Stimulated activated CD4-positive, alpha-beta T cell treated with anti-CD3 and anti-CD28 coated beads, Interleukin-4, amount 100 ng/mL, for 4 hours (primary cell): ENCODE measurements at places on chromosomes 2 and 18.

- DNase-seq = no peak
Observed at GRCh38 chr2:80778704-80779103, 474.2 kb upstream of the LRRTM1 start.

DNA sequence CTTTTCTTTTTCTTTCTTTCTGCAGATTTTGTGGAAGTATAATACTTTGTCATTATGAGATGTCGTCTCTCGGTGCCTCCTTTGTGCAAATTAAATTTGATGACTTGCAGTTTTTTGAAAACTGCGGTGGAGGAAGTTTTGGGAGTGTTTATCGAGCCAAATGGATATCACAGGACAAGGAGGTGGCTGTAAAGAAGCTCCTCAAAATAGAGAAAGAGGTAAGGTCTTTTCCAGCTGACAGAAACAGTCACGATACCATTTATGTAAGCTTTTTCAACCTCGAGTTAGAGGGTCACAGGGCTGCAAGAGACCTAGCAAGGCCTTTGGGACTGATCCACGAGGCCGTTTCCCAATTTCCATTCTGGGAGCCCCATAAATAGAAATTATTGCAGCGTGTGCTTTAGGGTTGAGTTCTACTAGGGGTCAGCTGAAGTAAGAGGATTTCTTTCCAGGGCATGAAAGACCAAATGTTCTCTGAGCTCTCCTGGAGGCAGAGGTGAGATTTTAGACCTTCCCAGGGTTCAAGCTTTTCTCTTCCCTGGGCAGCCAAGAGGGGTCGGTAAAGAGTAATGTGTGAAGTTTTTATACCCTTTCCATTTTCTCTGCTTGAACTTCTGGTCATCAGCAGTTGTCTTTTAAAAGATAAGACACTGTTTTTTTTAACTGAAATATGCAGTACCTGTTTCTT, 15.5 kb downstream of the MAP3K20 start:
- no peak for DNase-seq

DNA sequence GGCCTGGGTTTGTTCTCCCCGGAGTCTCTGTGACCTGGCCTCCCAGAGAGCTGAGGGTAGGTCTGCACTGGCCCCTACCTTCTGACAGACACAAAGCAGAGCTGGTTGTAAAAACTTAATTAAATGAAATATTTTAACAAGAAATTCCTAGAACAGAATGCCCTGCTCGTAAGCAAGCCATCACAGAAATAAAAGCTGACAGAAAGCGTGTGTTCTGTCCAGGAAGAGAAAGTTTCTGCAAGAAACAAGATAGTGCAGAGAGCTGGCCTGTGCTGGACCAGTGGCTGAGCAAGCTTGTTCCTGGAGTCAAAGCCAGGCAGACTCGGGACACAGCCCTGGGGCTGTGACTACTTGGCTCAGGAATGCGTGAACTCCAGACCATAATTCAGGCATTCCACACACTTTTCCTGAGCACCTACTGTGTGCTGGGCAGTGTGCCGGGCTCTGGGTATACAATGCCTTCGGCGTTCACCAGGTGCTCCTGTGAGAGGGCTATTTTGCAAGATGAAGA, 51.6 kb downstream of the APOB start:
- no peak for DNase-seq

GRCh38 chr2:62475172-62476011, 30.6 kb downstream of the TMEM17 start:
- no peak for DNase-seq

DNA sequence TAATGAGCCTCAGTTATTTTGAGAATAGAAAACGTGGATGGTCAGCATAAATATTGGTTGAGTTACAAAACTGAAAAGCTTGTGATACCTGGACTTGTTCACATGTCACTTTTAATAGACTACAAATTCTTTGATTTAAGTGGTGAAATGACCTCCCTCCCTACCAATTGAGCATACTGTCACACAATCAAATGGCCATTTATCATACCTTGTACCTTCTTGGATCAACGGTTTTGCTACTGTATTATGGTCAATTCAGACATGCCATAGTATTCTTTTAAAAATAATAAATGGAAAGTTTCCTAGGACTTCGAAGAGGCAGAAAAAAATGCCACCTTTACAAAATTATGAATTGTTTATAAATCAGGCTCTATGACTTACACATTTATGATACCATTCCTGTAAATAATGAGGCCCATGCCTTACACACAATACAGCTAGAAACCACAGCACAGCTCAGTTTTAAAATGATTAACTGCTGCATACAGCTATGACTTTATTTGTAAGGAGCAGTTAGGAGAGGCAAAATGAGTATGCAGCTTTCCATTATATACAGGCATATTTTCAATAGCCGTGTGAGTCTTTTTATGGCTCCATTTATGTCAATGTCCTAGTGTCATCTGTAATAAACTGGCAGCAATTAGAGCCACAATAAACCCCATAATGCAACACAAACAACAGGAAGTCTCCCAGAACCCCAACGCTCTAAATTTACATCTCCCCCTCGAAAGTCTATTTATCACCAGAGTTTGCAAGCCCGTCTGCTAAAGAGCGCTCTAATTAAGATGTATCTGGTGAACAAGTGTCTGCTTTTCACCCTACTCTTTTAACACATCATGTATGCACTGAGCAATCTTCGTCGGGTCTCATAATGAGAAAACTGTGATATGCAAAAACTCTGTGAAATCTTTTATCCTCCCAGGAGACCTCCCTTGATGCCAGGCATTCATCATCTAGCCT, 176.1 kb downstream of the ZNF521 start:
- no peak for DNase-seq

GRCh38 chr2:32756074-32756727, 128.4 kb downstream of the TTC27 start:
- no peak for DNase-seq

DNA sequence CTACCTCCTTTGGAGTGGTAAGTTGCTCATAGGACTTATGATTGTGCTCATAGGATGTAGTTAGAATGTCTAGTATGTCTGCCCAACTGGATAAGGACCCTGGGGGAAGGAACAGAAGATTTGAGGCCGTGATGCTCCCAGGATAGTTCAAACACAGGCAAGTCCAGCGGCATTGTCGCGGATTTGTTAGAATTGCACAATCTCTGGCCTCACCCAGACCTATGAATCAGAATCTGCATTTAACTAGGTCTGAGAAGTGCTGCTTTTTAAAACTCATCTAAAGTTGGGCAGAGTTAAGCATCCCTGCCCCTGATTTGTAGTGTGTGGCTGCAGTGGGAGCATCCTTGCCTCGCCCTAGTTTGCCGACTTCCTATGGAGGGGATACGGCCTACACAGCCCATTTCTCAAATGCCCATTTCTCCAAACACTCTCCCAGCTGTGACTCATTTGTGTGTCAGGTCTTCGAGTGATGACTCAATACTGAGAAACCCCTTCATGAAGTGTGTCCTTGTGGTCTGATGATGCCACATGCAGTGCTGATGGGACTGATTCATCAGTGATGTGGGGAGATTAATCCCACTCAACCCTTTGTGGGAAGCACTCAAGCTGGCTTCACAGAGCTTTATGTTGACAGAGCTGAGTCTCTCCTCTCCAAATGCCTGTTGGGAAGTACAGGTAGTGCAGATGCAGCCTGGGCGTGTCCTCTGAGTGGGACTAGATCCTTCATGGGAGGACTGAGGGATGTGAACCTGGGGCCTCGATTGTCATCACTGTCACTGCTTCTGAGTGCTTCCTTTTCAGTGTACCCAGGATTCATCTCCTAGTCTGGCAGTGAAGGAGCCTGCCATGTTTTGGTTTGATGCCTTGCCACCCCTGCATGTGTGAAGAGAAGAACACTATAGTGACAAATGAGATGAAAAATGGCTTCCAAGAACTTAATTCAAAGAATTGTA, 18.7 kb downstream of the SMIM21 start:
- no peak for DNase-seq
